ENCODE measurements at places on chromosomes 2 and 18. TPM values are rescaled to one million over a fixed set of nuclear protein-coding genes. Genes with fewer than 3 reads are reported as not detected.

The GLI2 gene
- 3.9 TPM for total RNA-seq

The STEAP3 gene
- total RNA-seq: 27.3 TPM

GRCh38 chr2:85303780-85304531, 23.8 kb downstream of the TGOLN2 start:
- no peak for DNase-seq

DNA sequence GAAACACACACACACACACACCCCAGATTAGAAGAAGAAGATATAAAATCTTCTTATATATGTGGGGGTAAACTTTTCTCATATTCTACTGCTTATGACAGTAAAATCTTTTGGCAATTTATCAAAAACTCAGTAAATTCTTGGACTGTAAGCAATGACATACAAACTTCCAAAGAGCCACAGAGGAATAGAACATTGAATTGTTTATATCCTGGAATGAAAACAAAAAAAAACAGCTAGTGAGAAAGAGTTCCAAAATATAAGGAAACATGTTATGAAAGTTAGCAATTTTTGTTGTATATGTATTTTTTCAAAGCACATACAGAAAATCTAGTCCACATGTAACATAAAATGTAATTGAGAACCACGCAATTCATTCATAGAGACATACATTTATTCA, 764.9 kb downstream of the DSC3 start:
- DNase-seq: no peak

DNA sequence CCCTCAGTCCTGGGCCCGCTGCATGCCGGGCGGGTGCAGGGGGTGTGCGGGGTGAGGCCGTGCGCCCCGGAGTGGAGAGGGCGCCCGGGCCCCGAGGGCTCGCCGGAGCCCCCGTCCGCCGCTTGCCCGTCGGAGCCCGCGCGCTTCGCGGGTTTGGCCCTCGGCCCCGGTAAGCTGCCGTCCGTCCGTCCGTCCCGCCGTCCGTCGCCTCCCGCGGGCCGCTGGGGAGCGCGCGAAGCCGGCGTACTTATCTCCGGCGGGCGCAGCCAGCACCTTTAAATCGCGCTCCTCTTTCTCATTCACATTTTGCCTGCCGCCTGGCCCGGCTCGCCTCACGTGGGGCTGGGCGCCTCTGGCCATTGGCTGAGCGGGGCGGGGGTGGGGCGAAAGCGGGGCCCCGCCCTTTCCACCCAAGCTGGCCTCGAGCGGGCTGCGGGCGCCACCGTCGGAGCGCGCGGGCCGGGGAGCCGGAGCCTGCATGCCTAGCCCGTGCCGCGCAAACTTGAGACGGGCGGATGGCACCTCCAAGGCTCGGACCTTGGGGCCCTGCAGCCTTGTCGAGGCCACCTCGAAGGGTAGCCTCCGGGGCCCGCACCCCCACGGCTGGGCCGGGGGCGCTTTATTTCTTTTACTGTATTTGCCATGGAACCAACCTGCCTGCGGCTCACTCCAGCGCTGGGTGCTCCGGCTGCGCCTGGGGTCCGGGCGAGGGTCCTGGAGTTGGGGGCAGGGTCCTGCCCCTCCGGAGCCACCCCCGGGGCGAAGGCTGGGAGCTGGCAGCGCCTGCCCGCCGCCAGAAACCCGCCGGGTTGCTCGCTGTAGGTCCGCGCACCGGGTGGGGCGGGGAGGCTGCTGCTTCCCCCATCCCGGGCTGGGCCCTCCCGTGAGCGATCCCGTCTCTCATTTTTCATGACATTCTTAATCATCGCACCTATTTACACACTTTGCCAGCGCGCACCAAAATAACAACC, at the start of gene GBX2:
TSS of gene GBX2 (minus strand) at position 277 of the 971 bp plus-strand sequence. CDS start 415 bp downstream, outside the sequence.
- peak; percentile 73 for DNase-seq

GRCh38 chr2:83695037-83695436, 764.0 kb downstream of the SUCLG1 start:
- no peak for DNase-seq

- DNase-seq: no peak
These were observed 28.9 kb downstream of the ARHGAP15 start for GRCh38 chr2:143158098-143158497.

GRCh38 chr2:177178797-177179196, 33.8 kb upstream of the HNRNPA3 start:
- DNase-seq: no peak

Data from RPMI7951 (cell line).